Osteocyte (in vitro differentiated cells): ENCODE measurements at places on chromosomes 7 and 10.

DNA sequence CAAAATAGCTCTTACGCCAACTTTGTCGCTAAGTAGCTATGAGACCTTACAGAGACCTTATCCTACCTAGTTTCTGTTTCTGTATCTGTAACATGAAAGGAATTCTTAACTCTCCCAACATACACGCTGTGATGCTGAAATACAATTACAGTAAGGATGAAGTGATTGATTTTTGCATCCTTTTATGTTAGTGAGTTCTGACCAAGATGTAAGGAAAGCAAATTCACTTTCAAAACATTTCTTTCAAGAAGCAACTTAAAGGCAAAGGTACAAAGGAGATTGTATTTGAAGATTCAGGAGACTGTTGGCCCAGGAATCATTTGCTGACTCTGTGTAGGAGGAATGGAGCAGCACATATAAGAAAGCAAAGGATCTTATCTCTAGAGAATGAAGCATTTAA lies 7.1 kb upstream of the ANK3 start:
- no peak for DNase-seq

DNA sequence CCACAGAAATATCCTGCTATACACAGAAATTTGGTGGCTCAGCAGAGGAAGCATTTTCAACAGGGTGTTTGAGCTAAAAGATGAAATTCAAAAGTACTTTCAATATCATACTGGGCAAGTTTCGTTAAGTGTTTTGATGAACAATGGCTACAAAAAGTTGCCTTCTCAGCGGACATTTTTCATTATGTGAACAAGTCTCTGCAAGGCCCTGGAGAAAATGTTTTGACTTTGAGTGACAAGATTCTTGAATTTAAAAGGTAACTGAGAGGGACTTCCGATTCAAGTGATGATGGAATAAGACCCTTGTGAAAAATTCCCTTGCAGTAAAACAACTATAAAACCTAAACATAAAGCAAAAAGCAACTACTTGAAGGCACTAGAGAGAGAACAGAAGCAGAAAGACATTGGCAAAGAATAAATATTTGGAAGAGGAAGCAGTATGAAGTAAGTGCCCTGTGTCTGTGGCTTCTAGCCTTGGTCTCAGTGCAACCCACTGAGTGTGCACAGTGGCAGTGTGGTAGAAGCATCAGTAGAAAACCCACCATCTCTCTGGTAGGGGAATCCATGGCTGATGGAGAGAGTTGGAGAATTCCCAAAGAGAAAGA lies 62.5 kb upstream of the NAMPT start:
- no peak for DNase-seq

DNA sequence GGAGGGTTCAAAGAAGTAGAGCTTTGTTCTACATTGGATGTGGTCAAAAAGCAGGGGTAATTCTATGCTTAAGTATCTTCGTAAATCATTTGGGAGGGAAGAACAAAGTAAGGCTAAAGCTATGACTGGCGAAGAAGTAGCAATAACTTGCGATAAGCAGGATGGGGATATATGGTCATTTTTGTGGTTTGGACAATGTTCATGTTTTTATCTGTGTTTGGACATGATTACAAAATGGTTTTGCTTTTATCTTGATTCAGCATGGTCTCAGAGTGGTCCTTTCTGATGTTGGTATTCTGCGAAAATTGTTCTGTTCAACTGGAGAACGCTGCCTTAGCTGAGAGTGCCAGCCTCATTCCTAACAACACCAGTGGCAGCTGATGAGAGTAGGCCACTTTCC lies 208.8 kb downstream of the SEMA3A start:
- no peak for DNase-seq

GRCh38 chr10:51340845-51341610 lies 266.7 kb downstream of the PRKG1 start:
- DNase-seq, result no peak

GRCh38 chr7:78323118-78323517 lies 524.5 kb downstream of the PHTF2 start:
- DNase-seq, result no peak

- DNase-seq, result no peak
These were observed 4.5 kb downstream of the SAP25 start for GRCh38 chr7:100568896-100569844.

DNA sequence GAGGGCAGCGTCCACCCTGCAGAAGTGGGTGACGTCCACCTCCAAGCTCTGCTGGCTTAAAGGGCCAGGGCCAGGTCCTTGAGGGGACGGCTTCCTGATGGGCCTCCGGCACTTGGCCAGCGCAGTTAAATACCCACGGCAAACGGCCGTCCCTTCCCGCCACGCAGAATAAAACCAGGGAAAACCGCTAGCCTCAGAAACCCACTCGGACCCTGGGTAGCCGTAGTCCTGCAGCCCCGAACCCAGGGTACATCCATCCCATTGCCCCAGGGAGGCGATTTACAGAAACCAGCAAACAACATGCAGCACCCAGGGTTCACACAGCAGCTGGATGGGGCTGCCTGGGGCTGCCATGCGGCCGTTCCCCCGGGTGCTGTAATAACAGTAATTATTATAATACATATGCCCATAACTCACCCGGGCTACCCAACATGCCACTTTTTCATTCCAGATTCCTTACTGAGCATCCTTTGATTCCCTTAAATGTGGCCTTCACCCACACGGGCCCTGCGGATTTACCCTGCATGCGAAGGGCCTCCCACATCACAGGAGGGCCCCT lies 81.5 kb upstream of the PDGFA start:
- no peak for DNase-seq

DNA sequence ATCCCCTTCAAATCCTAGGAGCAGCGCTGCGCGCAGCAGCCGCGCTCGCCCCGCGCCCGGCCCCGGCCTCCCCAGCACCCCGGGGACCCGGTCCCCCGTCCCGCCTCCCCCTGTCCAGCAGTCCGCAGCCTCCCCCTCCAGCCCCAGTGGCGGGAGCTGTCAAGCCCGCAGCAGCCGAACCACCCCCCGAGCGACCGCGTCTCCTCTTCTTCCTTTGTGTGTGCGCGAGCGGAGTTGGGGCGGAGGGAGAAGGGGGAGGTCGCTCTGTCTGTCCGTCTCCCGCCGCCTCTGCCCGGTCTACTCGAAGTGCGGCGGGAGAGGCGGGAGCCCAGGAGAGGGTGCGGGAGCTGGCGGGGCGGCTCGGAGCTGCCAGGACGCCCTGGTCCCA lies 375 bp upstream of the CHN2 start:
- no peak for DNase-seq

- DNase-seq, result no peak
These were observed 174.8 kb downstream of the JAZF1 start for GRCh38 chr7:28005847-28006231.
